ENCODE measurements at places on chromosomes 1 and 21.

- DNase-seq: no peak
Measured at GRCh38 chr1:109516872-109517271, 7.3 kb upstream of the AMIGO1 start.

DNA sequence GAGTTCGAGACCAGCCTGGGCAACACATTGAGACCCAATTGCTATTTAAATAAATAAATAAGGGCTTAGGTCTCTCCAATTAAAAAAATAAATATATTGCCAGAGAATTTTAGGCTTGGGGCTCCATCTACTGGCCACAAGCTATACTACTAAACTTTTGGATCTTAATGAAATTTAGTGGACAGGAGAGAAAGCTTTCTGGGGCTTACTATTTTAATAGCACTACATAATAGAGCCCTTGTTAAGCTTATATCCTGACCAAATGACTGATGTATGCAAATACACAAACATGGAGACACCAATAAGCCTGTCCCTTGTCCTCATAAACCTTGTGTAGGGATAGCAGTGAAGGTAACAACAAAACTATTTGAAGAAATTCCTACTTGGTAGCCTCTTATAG is 18.4 kb downstream of the CCT3 start:
- no peak for DNase-seq

DNA sequence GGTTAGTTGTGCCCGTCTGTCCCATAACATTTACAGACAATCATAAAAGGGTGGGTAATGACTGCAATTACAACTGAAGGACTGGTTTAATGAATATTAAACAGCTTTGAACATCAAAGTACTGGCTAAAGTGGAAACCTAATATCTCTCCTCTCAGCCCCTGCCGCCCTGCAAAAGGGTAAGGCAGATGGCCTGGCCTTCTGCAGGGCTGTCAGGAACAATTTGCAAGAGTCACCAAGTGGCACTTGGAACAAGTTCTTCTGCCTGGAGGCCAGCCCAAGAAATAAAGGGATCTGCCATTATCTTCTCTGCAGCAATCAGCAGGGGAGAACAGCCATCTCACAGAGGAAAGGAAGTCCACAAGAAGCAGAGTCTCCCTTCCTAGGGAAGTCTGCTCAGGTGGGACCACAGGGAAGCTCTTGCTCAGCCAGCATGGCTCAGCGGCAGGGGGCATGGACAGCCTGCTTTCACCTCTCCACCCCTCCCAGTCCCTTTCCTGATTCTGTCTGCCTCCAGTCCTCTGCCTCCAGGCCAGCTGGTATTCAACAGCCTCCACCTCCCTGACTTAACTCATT is 96.1 kb downstream of the TRABD2B start:
- no peak for DNase-seq

DNA sequence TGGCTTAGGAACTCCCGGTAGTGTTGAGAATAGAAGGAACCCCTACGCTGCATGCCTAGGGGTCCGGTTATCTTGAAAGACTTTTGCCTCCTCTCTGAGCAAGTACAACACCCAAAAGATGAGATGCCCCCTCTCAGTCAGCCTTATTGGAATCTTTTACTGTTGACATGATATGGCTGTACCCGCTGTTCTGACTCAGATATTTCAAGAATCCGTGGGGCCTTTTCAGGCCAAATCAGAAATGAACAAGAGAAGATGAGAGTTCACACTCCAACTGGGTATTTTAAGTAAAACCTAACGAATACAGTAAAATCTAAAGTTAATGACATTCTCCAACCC is 164.2 kb downstream of the PPIAL4G start:
- DNase-seq: no peak

- no peak for DNase-seq
Measured at GRCh38 chr1:33219886-33220661, 36.2 kb upstream of the ZNF362 start.
